ENCODE measurements at places on chromosomes 5 and 9.

DNA sequence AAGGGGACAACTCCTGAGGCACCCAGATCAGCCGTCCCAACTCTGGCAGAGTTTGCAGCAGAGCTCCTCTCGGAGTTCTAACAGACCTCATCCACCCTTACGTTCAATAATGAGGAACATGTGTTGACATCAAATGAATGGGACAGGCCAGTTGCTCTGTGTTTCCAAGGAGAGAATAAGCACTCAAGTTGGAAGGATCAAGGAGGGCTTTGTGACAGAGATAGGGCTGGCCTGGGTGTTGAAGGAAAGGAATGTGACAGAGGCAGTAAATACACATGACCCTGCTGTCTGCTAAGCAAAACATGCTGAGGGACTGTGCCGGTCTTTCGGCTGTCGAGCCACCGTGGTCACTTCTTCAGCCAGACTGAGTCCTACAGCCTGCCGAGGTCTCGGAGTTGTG, 48.2 kb downstream of the GPR107 start:
- DNase-seq: no peak

DNA sequence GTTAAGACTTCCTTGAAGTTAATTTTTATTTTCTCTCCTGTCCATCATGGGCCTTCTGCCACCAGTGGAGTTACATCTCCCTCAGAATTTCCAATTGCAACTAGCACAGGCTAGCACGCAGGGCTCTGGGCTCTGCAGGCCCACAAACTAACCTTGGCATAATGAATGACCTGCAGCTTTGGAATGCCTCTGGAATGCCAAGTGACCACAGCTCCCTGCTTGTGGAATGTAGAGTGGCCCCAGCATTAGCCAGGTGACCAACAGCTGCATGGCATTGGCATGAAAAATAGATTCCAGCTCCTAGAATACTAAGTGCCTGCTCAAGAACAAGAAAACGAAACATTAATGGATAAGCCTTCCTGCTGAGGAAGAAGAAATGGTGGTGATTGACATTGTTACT, 726.1 kb downstream of the BRINP1 start:
- peak; percentile 85 for DNase-seq

- DNase-seq: no peak
Observed at GRCh38 chr5:35626553-35626952, 8.9 kb downstream of the SPEF2 start.

DNA sequence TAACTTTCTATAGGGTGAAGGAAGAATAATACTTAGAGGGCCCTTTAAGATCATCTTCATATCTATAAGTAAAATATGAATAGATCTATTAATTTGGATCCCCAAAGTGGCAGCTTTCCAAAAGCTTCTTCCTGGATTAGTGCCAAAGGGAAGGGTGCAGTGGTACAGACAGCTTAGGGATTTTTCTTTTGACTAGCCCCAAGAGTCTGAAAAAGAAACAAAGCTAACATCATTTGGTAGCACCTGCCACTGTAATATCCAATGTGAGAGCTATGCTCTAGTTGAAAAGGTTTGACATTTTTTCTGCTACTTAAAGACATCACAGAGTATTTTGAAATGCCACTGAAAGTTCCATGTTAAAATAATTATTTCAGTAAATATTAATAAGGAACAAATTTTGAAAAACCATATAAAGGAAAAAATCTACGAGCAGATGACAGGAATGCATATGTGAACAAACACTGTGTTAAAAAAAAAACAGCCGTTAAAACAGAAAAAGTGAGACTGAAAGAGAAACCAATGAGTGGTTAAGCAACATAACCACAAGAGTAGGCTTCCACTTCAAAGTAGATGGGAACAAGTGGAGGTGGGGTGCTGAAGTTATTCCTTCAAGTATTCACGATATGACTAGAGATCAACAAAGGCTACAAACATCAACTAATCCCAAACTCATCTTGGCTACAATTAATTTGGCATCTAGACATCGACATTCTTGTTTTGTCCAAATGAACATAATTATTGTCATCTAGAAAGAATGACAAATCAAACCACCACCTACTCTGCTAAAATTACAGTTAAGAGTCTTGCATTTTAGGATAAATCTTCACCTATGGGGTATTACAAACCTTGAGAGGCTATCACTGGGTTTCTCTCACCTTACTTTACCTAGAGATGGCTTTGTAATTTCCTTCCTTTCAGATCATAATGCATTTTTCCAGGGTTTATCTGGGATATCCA, 137.5 kb downstream of the CPLANE1 start:
- no peak for DNase-seq

GRCh38 chr9:86186696-86187095, 72.8 kb downstream of the C9orf153 start:
- no peak for DNase-seq

GRCh38 chr5:74865256-74865803, 857 bp downstream of the FAM169A start:
- DNase-seq: peak; percentile 32

DNA sequence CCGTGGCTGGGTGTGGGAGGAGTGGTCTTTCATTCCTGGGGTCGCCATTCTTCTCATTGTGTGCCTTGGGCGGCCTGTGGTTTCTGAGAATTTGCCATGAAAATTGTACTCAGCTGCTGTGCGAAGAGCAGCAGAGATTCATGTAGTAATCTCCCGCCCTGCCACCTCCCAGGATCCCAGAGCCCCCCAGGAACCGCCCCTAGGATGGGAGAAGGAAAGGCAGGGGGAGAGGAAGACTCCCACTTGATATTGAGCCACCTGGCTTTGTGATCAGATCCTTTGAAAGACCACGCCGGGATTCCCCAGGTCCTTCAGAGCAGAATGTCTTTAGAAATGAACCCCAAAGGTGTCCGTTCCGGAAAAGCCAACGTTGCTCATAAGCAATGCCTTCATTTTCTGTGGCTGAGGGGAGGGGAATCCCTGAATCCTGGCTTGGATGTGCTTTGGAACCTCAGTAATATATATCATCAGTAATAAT, 27.6 kb downstream of the NEURL1B start:
- no peak for DNase-seq

DNA sequence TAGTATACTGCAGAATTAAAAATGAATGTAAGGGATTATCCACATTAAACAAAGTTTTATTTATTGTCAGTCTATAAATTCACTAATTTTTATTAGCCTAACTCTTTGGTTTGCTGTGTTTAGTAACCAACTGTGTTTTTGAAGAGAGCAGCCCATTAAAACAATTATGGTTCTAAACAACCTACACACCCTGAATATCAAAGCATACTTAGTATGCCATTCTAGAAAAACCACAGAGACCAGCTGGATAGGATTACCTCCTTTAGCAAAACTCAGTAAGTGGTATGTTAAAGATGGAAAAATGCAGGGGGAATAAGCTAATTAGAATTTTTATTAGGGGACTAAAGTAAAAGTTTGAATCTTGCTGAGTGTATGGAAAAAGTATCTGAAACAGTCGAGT, 1981.7 kb upstream of the NUDT12 start:
- DNase-seq: no peak

DNA sequence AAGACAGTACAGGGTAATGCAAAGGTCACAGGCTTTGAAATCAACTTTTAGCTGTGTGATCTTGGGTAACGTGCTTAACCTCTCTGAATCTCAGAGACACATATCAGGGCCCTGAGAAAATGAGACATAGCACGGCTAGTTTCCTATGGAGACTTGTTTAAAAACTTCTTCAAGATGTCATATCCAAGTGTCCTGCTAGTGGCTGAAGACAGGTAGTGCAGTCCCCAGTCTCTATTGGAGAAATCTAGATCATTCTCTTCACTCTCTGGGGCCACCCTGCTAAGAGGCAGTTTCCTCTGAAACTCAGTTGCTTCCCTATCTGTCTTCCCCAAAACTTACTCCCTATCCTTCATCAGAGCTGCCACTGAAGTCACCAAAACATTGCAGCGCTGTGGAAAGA, 30.3 kb upstream of the GRXCR2 start:
- DNase-seq: no peak

GRCh38 chr9:94973451-94973941, 247.0 kb downstream of the AOPEP start:
- DNase-seq: no peak

DNA sequence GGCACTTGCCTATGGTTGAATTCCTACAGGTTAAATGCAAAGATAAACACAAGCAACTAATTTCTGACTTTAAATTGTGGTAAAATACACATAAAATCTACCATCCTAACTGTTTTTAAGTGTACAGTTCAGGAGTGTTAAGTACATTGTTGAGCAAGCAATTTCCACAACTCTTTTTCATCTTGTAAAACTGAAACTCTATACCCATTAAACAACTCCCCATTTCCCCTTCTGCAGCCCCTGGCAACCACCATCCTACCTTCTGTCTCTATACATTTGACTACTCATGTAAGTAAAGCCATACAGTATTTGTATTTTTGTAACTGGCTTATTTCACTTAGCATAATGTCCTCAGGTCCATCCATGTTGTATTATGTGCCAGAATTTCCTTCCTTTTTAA, 38.5 kb upstream of the STX17 start:
- no peak for DNase-seq

GRCh38 chr5:107378218-107378899, 292.4 kb downstream of the EFNA5 start:
- DNase-seq: no peak

DNA sequence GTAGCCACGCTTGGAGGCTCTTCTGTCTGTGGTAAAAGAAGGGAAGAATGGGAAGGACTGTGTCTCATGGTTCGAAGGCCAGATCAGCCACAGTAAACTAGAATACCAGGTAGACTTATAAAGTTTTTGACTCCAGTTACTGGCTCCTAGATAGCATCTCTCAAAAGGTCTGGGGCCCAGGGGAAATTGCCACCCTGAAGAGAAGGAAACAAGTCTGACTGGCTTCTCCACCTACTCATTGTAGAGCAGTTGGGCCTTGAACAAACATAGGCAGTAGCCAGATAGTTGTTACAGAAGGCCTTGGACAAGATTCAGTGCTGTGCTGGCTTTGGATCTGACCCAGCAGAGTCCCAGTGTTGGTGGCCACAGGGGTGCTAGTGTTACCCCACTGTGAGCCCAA, 890.4 kb downstream of the EFNA5 start:
- DNase-seq: no peak

DNA sequence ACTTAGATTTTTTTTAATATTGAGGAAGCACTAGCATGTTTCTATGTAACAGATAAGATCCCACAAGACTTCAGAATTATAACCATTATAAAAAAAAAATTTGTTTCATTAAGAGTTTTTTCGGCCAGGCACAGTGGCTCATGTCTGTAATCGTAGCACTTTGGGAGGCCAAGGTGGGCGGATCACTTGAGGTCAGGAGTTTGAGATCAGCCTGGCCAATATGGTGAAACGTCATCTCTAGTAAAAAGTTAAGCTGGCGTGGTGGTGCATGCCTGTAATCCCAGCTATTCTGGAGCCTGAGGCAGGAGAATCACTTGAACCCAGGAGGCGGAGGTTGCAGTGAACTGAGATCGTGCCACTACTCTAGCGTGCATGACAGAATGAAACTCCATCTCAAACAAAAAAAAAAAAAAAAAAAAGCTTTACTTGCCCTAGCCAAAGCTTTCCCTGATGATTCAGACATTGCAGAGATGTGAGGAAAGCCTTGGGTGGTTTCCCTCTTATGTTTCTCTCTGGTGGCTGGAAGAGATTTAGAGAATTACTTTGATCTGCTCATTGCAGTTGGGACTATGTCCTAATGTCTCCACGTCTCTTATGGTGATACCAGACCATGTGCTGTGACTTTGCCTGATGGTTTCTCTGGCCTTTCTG, 65.4 kb downstream of the EGFLAM start:
- DNase-seq: peak; percentile 17

DNA sequence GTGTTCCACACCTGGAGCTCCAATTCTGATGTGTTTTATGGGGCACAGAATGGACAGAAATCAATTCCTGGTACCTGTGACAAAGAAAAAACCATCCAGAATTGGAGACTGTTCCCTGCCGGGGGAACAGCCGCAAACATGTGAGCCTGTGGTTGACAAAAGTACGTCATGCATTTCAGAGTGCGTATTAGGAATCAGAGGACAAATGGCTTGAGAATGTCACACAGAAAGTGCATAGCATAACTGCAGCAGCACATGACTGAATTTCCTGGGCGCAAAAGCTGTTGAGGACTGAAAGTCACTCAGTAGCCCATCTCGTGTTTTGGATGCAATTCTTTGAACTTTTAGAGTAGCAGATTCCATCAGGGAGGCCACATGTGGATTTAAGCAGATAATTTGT, 85.1 kb downstream of the TRIO start:
- DNase-seq: no peak

DNA sequence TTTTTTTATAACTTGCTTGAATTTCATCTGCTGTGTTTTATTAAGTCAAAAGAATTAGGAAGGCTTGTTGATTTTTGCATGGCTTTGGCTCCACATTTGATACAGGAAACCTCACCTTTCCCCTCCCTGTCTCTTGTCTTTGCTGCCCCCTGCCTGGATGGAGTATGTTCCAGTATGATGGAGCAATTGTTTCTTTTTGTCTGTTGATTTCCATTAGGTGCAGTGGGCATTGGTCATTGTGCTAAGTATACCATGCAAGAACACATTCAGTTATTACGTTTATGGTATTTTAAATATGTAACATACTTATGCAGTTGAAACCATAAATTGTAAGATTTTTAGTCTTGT, 19.6 kb downstream of the TJP2 start:
- DNase-seq: no peak

- DNase-seq: no peak
Observed at GRCh38 chr9:11141357-11141756, 528.6 kb upstream of the PTPRD start.

- no peak for DNase-seq
Observed at GRCh38 chr5:132501961-132502931, 11.7 kb upstream of the IRF1 start.

- DNase-seq: no peak
Observed at GRCh38 chr5:132298298-132299212, 4.4 kb downstream of the SLC22A4 start.
